ENCODE measurements at places on chromosomes 5 and 9. TPM values are rescaled to one million over a fixed set of nuclear protein-coding genes. Genes with fewer than 3 reads are reported as not detected.

SLC31A2 gene
- 4.7 TPM for total RNA-seq

CTXN3 gene
- total RNA-seq = not detected

FOXD4L5 gene
- total RNA-seq = 0.11 TPM

SLC25A48 gene
- total RNA-seq = not detected

PRELID1 gene
- total RNA-seq = 49.8 TPM

CDH9 gene
- not detected for total RNA-seq

ANKRD34B gene
- total RNA-seq = not detected

SPINK1 gene
- total RNA-seq = 1.8 TPM

PCDHGA6 gene
- total RNA-seq = 11.5 TPM

FBLL1 gene
- 1.5 TPM for total RNA-seq

ADAMTS16 gene
- not detected for total RNA-seq

SPOCK1 gene
- 43.4 TPM for total RNA-seq

GKAP1 gene
- 17.2 TPM for total RNA-seq

LHX3 gene
- total RNA-seq = not detected

RECK gene
- total RNA-seq = 5.8 TPM

MPDZ gene
- total RNA-seq = 97.3 TPM

HMMR gene
- 0.46 TPM for total RNA-seq

TXNDC15 gene
- total RNA-seq = 46.6 TPM

PCDHB11 gene
- 1.9 TPM for total RNA-seq

CCDC152 gene
- total RNA-seq = 1.0 TPM

LIX1 gene
- total RNA-seq = not detected

INSYN2B gene
- total RNA-seq = not detected

SHROOM1 gene
- 4.7 TPM for total RNA-seq

IGFBPL1 gene
- 0.30 TPM for total RNA-seq

All from cardiac septum (tissue), 1 donor.